ENCODE measurements at places on chromosomes 6 and 20. TPM values are rescaled to one million over a fixed set of nuclear protein-coding genes. Genes with fewer than 3 reads are reported as not detected.

The ABHD16B gene
- not detected for total RNA-seq

The KCNS1 gene
- not detected for total RNA-seq

The GMPR gene
- 5.6 TPM for total RNA-seq

The TGM3 gene
- 0.29 TPM for total RNA-seq

The SLCO4A1 gene
- total RNA-seq, result 5.4 TPM

The TTBK1 gene
- total RNA-seq, result 0.86 TPM

The ID4 gene
- 0.49 TPM for total RNA-seq
